ENCODE measurements at places on chromosomes 2 and 18.
A peak's percentile ranks its signal among the peaks of the same experiment; 100 is the strongest.

GRCh38 chr2:174682578-174683391 lies 81.5 kb downstream of the CHRNA1 start:
- DNase-seq: peak; percentile 63

DNA sequence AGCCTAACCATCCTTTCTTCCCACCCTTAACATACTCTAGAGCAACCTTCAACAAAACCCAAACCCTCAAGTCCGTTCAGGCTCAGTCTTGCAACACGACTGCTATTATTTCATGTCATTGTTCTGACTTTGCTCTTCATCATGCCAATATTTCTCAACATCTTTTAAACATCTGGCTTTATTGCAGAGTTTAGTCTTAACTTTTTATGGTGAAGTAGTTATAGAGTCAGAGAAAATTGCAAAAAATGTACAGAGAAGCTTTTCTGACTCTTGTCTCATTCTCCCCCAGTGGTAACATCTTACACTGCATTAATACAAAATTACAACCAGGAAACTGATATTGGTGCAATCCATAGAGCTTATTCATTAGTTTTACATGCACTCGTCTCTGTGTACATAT lies 3.9 kb downstream of the MARCO start:
- DNase-seq: no peak

DNA sequence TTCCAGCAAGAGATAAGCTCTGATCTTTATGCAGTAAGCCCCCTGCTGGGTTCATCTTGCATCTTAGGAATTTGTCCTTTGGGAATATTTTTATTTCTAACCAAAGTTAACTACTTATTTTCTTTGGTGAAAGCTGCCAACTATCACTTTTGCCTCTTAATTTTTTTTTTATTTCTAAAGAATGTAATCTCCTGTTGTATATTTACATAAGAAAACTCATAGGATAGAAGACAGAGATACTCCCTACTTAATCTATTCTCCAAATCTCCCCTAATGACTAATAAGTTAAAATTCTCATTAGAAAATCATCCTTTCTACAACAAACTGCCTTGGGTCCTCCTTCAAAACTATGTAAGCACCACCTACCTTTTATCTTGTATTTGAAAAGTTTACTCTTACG lies 612.2 kb upstream of the SLC39A10 start:
- no peak for DNase-seq

- DNase-seq: no peak
Observed at GRCh38 chr2:218990052-218990451, 3.2 kb downstream of the CRYBA2 start.

GRCh38 chr2:240806006-240806405 lies 14.0 kb downstream of the KIF1A start:
- DNase-seq: no peak

- no peak for DNase-seq
Observed at GRCh38 chr2:219289195-219289536, 10.0 kb downstream of the DNAJB2 start.

GRCh38 chr2:107362993-107363392 lies 463.7 kb upstream of the RGPD4 start:
- no peak for DNase-seq

- no peak for DNase-seq
Observed at GRCh38 chr2:38743672-38744398, 7.3 kb downstream of the SRSF7 start.

GRCh38 chr18:6627645-6628044 lies 101.9 kb upstream of the ARHGAP28 start:
- DNase-seq: no peak

DNA sequence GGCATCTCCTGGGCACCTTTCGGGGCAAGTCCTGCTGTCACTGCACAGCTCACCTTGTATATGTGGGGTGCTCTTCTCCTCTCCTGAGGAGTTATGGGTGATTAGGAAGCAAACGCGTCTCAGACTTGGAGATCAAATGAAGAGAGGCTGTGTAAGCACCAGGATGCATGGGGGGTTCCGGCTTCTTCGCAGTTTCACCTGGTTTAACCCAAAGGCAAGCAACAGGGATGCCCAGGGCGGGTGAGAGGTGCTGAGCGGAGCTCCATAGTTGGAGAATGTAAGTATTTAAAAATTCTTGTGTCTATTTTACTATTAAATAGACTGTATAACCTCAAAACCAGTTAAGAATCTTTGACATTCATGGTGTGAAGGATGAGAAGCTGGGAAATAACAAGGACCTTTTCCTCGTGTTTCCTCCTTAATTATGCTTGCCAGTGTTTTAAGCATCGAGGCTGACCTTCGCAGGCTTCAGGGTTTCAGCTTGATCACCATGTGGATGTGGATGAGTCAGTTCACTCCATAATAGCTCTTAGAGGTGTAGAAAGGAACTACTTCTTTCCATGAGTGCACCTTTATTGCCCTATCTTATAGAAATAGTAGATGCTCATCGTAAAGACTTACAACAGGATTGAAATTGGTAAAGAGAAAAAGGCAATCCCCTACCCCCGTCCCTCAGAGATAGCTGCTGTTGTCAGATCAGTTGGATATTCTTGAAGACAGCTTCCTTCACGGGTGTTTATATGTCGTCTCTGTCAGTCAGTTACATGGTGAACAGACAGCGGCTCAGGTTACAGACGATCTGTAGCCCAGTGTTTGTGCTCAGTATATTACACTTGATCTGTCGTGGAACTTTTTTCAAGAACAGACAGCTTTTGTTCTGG lies 201.1 kb downstream of the AGAP1 start:
- no peak for DNase-seq

- no peak for DNase-seq
Observed at GRCh38 chr2:86258106-86258505, 58.8 kb downstream of the MRPL35 start.

DNA sequence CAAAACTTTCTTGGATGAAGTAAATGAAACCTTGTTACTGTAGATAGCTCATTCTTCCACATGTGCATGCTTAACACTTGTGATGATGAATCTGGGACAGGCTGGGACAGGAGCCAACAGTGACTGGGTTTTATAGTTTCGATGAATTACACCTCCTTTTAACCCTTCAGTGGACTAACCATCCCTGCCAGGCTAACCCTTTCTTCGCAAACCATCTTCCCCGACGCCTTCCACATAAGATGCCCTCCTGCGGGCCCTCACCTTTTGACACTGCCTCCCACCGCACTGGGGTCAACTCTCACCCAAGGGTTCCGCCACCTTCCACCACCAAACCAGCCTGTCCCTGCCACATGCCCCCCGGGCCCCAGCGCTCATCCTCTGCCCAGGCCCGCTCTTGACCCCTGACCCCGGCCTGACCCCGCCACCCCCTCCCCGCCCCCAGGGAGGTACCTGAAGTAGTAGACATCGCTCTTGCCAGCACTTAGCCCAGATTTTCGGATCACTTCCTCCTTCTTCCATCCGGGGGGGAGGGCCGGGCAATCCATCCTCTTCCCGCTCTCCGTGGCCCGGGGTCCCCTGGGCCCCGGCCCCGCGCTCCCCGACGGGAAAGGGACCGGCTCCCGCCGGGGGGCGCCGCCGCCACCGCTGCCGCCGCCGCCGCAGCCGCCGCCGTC lies 764 bp downstream of the MBD2 start:
- DNase-seq: peak; percentile 46

DNA sequence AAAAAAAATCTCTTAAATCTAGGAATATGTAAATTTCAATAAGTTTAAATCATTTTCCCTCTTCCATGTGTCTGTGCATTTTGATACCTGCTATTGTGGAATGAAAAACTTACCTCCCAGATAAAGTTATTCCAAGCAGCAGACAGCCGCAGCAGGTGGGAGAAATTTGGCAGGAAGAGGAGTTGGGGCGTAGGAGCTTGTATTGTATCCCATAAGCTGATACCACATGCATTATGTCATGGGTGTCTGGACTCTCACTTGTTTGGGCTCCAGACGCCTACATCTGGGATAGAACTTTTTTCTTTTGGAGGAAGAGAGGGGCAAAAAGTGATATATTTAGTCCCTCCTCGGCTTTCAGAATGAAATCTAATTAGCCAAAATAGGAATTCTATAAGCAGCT lies 59.3 kb upstream of the TCF4 start:
- DNase-seq: no peak

DNA sequence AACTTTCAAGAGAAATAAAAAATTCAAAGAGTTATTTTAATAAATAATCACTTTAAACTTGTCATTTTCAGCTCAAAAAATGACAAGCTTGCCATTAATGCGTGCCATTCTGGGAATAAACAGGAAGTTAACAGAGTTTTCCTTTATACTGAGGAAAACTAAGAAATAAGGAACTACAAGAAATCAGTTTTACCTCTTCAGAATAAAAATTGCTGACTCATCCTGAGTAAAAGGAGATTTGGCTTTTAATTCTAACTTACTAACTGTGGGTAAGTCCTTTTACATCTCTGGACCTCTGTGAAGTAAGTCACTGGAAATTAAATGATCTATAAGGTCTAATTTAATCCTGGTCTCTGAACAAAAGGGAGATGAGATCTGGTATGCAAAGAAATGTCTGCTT lies 16.1 kb downstream of the CEBPZ start:
- DNase-seq: no peak

GRCh38 chr2:27587025-27587424 lies 4.2 kb downstream of the ZNF512 start:
- DNase-seq: no peak

- peak; percentile 68 for DNase-seq
Observed at GRCh38 chr2:216081487-216082116, at the start of the genes PECR and TMEM169. Gene PECR (minus strand): TSS chr2:216081809. CDS start chr2:216081741, 68 bp downstream. Gene TMEM169 (plus strand): TSS chr2:216081919. CDS start chr2:216095964, 14,045 bp downstream.

GRCh38 chr2:150426315-150426714 lies 61.2 kb downstream of the RND3 start:
- DNase-seq: no peak

DNA sequence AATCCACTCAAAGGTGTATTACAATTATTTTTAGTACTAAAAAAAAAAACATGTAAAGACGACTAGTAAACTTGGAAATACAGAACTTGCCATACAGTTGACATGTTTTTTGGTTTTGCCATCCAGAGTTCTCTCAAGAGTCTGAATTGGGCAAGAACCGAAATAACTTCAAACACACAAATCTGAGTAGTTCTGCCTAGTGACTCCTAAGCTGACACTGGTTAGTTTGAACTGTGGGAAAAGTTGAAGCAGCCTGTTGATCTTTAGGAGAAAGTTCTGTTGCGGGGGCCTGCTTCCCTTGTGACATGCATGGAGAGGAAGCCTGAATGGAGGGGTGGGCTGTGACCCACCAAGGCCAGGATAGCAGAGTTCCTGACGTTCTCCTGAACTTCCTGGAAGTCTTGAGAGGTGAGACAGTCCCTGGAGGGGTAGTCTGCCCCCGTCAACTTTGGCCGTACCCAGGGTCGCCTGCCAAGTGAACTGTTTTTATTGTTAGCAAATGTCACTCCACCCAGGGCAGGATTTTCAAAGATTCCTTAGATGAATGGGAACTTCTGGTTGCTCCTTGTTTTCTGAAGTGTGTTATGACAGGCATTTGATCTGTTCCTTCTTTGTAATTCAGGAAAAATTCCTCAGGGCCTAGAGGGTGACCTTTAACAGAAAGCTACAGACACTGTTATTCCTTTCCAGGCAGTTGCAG lies 85.6 kb upstream of the SPTBN1 start:
- DNase-seq: no peak

- DNase-seq: no peak
Observed at GRCh38 chr18:7170292-7170691, 52.7 kb upstream of the LAMA1 start.

GRCh38 chr18:36667811-36668210 lies 161.0 kb downstream of the TPGS2 start:
- DNase-seq: no peak

GRCh38 chr2:157523270-157524247 lies 79.7 kb upstream of the CYTIP start:
- no peak for DNase-seq

- DNase-seq: no peak
Observed at GRCh38 chr2:65613968-65614555, 181.7 kb upstream of the SPRED2 start.

GRCh38 chr2:12791906-12792305 lies 75.2 kb downstream of the TRIB2 start:
- DNase-seq: no peak

- no peak for DNase-seq
Observed at GRCh38 chr2:171185941-171186340, 25.2 kb upstream of the TLK1 start.

DNA sequence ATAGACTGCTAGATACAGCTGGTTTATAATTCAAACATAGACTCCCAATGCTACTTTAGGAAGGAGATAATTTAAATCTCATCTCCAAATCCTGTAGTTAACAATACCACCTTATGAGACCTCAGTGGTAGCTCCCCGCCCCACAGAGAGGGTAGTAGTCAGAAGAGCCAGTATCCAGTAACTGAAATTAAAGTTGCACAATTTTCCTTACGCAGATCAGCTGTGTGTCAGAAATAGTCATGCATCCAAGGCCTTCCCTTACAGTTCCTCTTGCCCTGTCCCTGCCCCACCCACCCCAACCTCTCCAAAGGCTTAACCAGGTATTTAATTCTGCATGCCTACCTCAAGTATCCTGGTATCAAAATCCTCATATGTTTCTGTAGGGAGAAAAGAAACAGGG lies 15.5 kb downstream of the MRPS5 start:
- no peak for DNase-seq

GRCh38 chr18:43236921-43237320 lies 40.4 kb downstream of the SYT4 start:
- DNase-seq: no peak

DNA sequence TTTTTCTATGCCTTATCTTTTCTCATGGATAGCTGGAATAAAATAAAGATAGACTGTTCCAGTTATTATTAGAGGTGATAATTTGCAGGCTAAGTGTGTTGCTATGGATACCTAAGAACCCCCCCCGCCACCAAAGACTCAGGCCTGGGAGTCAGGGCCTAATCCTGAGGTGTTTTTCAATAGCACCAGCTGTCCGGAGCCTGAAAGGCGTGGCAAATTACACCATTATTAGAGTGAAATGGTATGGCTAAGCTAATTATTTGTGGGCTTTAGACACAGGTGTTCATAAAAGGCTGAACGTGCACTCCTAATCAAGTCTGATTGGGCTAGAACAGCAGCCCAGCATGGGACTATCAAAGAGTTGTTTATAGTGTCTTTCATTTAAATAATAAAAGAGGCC lies 293.2 kb upstream of the DCC start:
- no peak for DNase-seq

GRCh38 chr2:149021761-149022160 lies 16.7 kb upstream of the LYPD6B start:
- no peak for DNase-seq

GRCh38 chr18:23384778-23385736 lies 68.0 kb upstream of the RIOK3 start:
- no peak for DNase-seq

GRCh38 chr2:186968277-186968676 lies 119.3 kb upstream of the ZSWIM2 start:
- DNase-seq: no peak

- no peak for DNase-seq
Observed at GRCh38 chr2:56047136-56047535, 123.6 kb upstream of the EFEMP1 start.

GRCh38 chr2:134706587-134707329 lies 12.0 kb downstream of the TMEM163 start:
- no peak for DNase-seq

- no peak for DNase-seq
Observed at GRCh38 chr2:53252115-53252514, 515.5 kb upstream of the CHAC2 start.
